ENCODE measurements at places on chromosomes 3 and 15. TPM values are rescaled to one million over a fixed set of nuclear protein-coding genes. Genes with fewer than 3 reads are reported as not detected.

Gene ROBO1
- total RNA-seq, result 13.7 TPM

Gene ILDR1
- not detected for total RNA-seq

Gene VPS13C
- 61.6 TPM for total RNA-seq

Gene SLC25A36
- total RNA-seq, result 51.8 TPM

Gene PLA2G4F
- not detected for total RNA-seq

Gene CDCP1
- 10.9 TPM for total RNA-seq

Gene FHIT
- total RNA-seq, result 3.6 TPM

Gene B3GALNT1
- 6.8 TPM for total RNA-seq

Gene ZNF662
- 9.9 TPM for total RNA-seq

Gene MKRN2OS
- total RNA-seq, result not detected

Gene USP19
- 30.7 TPM for total RNA-seq

Gene ACAN
- total RNA-seq, result 0.12 TPM

Gene SEC62
- total RNA-seq, result 66.2 TPM

Gene SLC6A1
- 0.48 TPM for total RNA-seq

Gene STRIT1
- not detected for total RNA-seq

Gene HIGD2B
- not detected for total RNA-seq

Gene CYP1A2
- total RNA-seq, result not detected

Gene GOLGA6A
- not detected for total RNA-seq

Gene HCLS1
- 129 TPM for total RNA-seq

Gene PIGX
- 13.0 TPM for total RNA-seq

Gene GUCA1C
- not detected for total RNA-seq

Gene PP2D1
- not detected for total RNA-seq
